ENCODE measurements at places on chromosomes 11 and 22.
A peak's percentile ranks its signal among the peaks of the same experiment; 100 is the strongest.

DNA sequence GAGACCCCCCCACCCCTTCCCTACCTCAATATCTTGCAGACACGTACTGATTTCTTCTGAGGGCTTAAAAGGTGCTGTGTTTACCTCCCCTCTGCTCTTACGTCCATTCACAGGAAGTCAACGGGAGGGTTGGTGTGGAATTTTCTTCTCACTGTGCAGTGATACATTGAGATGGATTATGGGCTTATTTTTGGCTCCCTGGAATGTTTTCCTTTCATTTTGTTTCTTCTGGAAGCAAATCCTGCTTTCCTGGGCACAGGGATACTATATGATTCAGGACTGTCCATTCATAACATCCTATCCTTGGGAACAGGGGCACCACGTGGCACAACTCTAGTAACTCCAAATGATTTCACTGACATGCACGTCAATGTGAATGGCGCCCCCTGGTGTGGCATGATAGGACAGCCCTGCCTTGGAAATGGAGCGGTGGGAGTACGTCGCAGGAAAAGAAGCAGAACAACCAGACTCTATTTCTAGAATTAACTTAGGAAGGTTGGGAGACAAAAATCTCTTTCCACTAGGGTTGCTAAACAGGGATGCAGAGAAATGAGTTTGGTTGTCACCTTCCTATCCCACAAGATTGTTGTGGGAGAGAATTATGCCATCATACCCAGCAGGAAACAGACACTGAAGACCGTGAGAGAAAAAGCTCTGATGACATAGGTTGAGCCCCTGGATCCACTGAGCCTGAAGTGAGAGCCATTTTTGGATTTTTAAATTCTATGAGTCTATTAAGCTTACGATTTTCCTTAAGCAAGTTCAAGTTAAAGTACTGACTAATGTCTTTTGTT lies 146.5 kb upstream of the RAG2 start:
- no peak for DNase-seq

DNA sequence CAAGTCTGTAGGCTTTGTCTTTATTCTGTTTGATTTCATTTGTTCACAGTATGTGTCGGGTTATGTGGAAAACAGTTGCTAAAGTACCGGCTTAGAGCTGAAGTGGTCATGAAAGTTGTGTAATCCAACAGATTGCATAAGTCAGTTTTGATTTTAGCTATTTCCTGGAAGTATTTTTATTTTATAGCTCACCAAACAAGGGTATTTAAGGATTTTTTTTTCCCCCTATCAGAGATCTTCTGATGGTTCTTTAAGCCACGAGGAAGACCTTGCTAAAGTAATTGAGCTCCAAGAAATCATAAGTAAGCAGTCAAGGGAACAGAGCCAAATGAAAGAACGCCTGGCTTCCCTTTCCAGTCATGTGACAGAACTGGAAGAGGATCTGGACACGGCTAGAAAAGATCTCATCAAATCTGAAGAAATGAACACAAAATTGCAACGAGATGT lies 55.9 kb downstream of the PPFIA1 start:
- no peak for DNase-seq

- no peak for DNase-seq
Measured at GRCh38 chr11:73240190-73240781, 22.2 kb downstream of the P2RY2 start.

DNA sequence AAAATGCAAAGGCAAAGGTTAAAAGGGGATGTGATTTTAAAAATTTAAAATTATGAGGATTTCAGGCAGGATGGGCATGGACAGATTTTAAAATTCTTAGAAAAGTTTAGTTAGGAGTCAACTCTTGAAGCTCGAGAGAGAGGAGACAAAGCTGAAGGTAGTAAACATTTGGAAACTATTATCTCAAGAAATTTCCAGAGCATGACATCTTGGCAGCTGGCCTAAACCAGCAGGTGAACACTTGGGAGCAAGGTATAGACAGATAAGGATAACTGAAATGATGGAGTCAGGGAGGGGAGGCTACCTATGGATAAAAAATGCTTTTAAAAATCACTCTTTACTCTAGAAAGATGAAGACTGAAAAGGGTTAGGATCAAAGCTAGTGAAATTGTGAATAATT lies 13.7 kb downstream of the POU2AF3 start:
- no peak for DNase-seq

- DNase-seq: no peak
Measured at GRCh38 chr22:42462016-42462415, 29.8 kb upstream of the NFAM1 start.

DNA sequence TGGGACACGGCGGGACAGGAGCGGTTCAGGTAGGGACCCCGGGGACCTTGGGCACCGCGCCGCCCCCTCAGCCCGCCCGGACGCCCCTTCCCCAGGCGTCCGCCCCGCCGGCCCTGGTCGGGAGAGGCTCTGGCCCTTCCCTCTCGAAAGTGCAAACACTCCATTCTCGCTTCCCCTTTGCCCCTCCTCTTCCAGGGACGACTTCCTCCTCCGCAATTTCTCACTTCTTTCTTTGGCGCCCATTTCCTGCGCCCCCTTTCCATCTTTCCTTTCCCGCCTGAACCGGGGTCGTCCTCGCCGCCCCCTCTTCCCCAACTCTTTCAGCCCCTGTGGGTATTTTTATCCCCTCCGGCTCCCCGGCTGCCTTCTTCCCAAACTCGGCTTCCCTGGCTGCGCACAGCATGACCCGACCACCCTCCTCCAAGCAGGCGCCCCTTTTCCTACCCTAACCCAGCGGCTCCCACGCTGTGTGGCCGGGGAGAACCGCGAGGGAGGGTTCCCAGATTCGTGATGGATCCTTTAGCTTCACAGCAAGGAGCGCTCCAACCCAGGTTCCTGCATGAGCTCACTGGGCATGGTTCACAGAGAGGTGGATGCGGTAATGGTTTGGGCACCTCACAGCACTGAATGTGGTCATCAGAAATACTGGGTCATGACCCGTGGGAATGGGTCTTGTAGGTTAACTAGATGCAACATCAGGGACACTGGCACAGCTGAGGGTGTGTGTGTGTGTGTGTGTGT lies 689 bp downstream of the RAB39A start:
- peak; percentile 26 for DNase-seq

DNA sequence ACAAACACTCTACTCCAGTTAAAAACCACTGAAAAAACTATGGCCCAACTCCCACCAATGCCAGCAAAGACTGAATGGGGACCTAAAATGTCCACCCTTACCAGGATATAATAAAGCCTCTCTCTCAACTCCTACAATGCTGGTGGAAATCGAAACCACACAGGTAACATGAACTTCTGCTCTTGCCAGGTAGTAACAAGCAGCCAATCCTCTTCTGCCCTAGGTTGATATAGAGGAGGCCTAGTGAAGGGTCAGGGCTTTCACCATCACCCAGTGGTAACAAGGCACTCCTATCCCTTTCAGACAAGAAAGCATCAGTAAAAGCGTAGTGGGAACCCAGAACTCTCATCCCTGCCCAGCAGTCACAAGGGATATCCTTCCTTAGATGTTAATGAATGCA lies 22.6 kb downstream of the DCUN1D5 start:
- no peak for DNase-seq

- no peak for DNase-seq
Measured at GRCh38 chr11:20156876-20157613, 3.2 kb downstream of the DBX1 start.

GRCh38 chr11:13207665-13208594 lies 69.7 kb upstream of the BMAL1 start:
- no peak for DNase-seq
